Activated T-helper 1 cell treated with anti-CD3 and anti-CD28 coated beads, Interleukin-2, amount 50 U/mL, for 16 hours (primary cell): ENCODE measurements at places on chromosomes 2 and 18.

- DNase-seq, result no peak
Measured at GRCh38 chr2:168970711-168971233, 60.4 kb downstream of the ABCB11 start.

DNA sequence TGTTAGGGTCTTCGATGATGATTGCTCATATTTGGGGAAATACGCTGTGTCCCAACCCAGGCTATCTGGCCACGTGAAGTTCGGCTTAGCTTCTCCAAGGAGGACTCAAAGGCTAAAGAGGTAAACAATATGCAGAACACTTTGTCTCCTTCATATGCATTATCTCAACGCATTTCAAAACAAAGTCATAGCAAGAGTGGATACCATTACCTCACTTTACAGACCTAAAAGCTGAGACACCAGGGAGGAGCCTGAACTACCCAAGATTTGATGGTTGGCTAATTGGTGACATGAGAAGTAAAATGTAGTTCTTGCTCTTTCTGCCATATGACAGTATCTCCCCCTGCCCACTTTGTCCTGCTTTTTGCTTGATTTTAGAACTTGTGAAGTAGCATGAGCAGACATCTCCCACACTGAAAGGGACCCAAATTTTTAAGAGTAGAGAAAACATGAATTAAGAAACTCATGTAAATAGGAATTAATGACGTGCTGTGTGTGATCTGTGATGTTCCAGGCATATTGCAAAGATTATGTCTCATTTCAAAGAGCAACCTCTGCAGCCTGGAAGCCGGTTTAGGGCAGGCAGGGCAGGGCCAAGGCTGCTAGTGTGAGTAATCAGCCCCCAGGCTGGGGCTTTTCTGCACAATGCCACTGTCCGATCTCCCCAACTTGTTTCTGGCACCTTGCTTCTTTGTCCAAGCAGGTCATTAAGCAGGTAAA, 144.5 kb downstream of the BCL11A start:
- no peak for DNase-seq

GRCh38 chr2:66957198-66957597, 439.9 kb upstream of the ETAA1 start:
- DNase-seq, result no peak

- DNase-seq, result no peak
Measured at GRCh38 chr18:59659508-59660170, 37.6 kb downstream of the CCBE1 start.

DNA sequence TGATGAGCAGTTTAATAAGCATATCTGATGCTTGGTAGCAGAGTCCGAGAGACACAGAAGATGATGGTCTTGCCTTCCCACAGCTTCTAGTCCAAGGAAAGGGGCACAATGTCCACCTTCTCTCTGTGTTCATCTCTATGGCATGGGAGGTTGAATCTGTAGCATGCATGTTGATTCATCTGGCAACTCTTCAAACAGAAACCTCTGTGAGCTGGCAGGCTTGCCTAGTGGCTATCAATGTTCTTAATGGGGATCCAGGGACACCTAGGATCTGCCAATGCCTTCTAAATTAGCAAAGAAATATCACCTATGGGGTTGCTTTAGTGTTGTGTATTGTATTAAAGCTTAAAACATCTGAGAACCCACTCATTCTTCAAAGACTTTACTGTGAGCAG, 170.8 kb downstream of the INO80D start:
- DNase-seq, result no peak

- DNase-seq, result no peak
Measured at GRCh38 chr2:11310212-11310611, 34.2 kb downstream of the ROCK2 start.

DNA sequence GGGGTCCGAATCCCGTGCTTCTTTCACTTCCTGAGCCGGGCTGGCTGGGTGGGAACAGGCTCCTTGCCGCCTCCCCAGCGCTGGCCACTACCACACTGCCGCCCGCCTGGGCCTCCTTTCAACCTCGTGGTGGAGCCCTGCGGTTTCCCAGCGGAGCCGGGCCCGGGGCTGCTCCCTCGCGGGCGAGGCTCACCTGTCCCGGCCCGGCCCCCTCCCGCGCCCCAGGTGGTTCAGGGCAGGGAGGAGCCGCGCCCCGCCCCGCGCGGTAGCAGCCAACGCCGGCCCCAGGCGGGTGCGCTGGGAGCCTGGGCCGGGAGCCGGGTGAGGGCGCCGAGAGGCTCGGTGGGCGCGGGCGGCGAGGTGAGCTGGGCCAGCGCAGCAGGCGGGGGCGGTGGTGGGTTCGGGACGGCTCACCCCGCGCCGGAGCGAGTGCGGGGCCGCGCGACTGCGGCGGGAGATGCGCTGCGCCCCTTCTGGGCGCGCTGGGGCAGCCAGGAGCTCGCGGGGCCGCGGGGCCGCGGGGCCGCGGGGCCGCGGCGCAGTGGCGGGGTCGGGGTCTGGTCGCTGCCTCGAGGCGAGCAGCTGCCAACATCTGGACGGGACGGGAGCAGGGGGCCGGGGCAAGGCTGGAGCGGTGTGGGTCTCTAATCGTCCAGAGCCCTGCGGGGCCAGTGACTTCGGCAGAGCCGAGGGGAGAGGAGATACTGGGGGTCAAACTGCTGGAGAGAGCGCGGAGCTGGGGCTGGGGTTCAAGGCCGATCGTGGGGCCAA, at the start of gene LYPD6B:
LYPD6B (plus strand) TSS at position 258 of the 771 bp plus-strand sequence. CDS start 92,250 bp downstream, outside the sequence.
- no peak for DNase-seq

- no peak for DNase-seq
Measured at GRCh38 chr2:39779927-39780326, 869 bp upstream of the THUMPD2 start.

GRCh38 chr2:215832791-215833190, 180.6 kb downstream of the MREG start:
- no peak for DNase-seq

DNA sequence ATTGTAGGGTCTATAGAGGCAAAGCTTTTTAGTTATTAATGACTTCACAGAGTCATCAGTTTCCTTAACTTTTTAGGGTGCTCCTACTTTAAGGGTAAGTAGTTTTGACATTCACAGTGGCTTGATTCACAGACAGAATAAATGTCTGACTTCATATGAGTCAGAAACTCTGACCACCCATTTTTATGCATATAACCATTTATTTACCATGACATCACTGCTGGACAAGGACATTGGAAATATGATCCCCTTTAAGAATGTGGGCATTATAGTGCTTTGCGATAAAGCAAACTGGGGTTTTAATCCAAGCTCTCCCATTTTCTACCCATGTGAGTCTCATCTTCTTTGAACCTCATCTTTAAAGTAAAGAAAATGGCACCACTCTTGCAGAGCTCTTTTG, 162.0 kb upstream of the MC4R start:
- no peak for DNase-seq

DNA sequence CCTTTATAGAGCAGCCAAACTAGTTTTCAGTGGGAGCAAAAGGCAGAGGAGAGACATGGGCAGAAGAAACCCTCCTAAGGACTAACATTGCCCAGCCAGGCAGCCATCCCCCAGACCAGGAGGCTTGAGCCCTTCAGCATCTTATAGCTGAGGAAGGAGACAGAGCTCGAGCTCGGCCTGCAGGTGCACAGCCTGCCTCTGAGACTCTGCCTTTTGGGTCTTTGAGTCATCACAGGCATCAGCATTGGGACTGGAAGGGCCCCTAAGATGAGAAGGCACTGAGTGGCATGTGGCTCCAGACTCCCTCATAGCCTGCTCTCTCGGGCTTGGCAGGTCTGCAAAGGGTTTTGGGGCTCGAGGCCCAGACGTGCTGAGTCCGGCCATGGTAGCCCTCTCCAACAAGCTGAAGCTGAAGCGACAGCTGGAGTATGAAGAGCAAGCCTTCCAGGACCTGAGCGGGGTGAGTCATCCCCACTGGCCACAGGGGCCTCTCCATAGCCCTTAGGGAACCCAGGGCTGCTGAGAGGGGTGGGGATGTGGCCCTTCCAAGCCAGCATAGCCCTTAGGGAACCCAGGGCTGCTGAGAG, 84.1 kb downstream of the EPAS1 start:
- no peak for DNase-seq

DNA sequence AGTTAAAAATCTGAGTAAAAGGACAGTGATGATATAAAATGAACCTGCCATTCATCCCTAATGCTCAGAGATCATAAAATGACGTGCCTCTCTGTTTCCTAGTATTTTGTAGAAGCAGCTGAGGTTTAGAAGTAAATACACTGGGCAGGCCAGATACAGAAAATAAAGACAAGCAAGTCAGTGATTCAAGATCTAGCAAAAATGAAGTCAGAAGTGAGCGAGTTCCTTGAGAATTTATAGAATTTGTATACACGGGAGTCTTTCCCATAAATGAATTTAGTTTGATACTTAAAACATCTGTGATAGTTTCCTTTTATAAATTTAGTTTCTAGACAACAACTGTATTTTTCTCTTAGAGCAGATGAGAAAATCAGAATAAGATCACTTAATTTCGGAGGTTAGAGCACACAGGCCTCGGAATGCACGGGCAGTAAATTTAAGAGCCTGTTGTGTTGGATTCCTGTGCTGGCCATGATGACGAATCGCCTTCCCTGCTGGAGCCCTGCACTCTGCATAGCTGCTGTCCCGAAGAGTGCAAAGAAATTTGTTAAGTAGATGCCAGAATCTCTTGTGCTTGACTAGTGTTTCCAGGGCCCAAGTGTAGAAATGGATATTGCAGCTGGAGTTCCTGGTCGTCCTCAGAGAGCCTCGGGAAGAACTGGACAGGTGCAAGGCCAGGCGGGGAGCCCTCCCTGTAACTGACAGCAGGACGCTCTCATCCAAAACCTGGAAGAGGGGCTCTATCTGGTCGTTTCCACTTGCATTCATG, 83.7 kb upstream of the RBM44 start:
- DNase-seq, result no peak

DNA sequence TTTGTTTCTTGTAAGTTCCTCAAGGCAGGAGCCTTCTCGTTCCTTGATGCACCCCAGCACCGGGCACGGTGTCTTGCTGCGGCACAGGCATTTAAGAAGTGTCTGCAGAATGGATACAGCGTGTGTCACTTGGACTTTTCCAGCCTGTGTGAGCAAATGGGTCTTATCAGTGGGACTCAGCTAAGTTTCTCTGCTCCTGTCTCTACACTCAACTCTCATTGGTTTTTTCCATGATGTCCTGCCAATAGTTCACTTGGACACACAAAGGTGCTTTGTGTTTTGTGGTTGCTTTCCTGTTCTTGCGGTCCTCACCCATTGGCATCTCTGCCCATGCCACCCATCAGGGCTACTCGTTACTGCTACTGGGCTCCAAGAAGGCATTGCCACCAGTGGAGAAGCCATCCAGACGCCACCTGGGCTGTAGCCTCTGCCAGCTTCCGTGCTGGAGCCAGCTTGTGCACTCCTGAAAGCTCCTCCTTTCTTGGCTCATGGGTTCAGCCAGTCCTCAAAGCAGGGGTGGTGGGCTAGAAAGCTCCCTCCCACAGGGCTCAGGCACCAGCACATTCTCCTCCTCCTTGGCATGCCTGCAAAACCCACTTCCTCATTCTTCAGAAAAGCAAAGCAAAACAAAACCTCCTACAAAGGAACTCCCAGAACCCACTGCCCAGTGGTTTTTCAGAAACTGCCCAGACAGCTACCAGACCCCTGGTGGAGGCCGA, 41.4 kb downstream of the IL1R2 start:
- no peak for DNase-seq

DNA sequence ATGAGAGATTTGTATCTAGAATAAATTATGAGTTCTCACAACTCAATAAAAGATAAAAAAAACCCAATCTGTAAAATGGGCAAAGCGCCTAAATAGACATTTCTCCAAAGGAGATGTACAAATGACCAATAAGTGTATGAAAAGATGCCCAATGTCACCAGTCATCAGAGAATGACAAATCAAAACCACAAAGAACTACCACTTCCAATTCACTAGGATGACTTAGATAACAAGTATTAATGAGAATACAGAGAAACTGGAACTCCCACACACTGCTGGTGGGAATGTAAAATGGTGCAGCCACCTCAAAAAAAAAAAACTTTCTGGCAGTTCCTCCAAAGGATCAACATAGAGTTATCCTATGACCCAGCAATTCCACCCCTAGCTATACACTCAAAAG, 17.4 kb upstream of the COL6A3 start:
- DNase-seq, result no peak

DNA sequence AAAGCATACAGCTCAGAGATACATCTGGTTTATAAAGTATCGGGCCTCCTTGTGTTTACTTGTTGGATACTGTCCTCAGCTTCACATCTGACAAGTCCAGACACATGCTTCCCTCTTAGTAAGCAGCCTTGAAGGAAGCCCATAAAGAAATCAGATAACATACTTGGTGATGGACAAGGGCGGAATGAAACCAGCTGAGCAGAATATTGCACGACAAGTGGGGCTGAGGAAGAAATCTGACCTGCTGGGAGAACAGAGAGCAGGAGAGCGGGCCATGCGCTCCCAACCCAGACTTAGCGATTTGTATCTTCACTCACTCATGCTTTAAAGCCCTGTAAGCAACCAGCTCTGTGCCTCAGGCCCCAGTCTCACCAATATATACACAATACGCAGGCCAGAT, 208.4 kb downstream of the CDH20 start:
- DNase-seq, result no peak
